ENCODE measurements at places on chromosomes 2 and 18.

DNA sequence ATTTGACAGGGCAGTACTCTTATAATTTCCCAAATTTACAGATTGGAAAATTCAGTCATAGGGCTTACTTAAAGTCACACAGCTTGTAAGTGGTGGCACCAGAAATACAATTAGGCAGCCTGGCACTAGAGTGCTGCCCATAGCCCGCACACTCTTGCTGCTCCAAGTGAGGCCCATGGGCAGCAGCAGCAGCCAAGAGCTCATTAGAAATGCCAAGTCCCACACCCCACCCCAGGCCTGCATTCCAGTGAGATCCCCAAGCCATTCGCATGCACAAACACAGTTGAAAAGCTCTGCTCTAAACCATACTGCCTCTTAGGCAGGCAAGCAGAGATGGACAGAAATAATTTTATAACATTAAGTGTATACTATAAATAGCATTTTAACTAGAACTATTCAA lies 379.3 kb upstream of the PKDCC start:
- no peak for DNase-seq

DNA sequence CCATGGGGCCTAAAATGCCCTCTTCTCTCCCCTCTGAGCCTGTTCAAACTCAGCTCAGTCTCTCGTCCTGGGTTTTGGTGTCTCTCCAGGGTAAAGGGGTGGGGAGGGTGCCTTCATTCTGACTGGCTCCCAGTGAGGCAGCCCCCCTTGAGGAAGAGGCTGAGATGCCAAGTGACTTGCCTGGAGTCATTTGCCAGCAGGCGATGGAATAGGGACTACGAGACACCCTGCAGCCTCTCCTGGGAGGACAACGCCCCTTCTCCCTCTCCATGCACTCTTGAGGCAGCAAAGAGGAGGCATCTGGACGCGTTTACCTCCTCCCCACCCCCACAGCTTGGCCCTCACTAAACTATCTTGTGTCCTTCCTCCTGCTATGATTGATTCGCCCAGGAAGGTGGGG lies 760 bp upstream of the STON1 start:
- DNase-seq: no peak

- DNase-seq: no peak
Measured at GRCh38 chr2:68169308-68169707, 11.6 kb downstream of the PNO1 start.

GRCh38 chr2:121239969-121240368 lies 45.0 kb downstream of the TFCP2L1 start:
- DNase-seq: no peak

DNA sequence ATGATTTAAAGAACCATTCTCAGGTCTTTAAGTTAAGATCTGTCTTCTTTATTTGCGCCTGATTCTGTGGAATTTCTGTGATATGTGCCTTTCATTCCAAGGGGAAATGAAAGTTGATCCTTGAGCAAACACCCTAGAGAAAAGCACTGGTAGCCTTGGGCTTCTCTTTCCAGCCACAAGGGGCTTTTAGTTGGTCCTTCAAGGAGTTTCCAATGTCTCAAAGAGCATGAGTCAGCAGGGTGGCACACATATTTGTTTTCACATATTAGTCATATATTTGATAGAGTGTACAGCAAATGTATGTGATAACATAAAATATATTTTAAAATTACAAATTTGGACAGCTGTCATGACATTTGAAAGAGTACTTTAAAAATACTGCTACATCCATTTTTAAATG lies 339.5 kb downstream of the TXNL1 start:
- DNase-seq: no peak

GRCh38 chr2:231191896-231192872 lies 6.2 kb upstream of the ARMC9 start:
- DNase-seq: no peak

- DNase-seq: no peak
Measured at GRCh38 chr18:69152436-69152835, 248.3 kb upstream of the DOK6 start.

- no peak for DNase-seq
Measured at GRCh38 chr2:199228887-199229819, 228.6 kb downstream of the SATB2 start.

DNA sequence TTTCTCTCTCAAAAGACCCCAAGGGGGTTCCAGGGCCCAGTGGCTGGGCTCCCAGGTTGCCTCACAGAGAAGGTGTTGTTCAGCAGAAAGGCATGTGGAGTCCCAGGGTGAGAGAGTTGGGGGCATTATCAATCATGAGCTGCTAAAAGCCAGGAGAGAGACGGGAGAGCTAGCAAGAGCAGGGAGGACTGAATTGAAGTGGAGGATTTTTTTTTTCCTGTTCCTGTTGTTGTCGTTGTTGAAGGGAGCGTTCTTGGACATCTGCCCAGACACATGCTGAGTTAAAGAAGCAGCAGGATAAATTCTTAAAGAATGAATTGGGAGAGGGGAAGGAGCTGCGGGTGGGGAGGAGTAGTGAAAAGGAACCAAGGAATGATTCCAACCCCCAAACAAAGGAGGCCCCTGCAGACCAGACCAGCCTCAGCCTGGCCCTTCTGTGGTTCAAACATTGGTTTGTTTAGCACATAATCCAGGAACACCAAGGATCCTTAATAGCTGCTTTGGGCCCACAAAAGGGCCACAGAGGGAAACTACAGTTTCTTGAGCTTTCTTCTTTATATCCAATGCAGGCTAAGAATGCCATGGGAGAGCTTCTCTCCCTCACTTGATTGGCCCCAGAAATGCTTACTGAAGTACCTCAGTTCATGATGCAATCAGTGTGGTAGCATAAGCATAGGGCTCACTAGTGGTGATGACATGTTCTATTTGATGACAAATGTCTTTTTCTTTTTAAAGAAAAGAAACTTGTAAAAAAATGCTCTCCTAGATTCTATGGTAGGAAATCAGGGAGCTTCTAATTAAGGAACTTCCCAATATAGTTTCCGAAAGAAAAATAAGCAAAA lies 146.0 kb downstream of the SETBP1 start:
- DNase-seq: no peak

GRCh38 chr2:224841910-224842309 lies 125.7 kb upstream of the CCDC195 start:
- no peak for DNase-seq

GRCh38 chr2:29074411-29074810 lies at the start of gene PCARE:
Gene PCARE, minus strand, starts transcription at chr2:29074523. Its CDS starts 262 bp downstream, at chr2:29074261.
- no peak for DNase-seq

DNA sequence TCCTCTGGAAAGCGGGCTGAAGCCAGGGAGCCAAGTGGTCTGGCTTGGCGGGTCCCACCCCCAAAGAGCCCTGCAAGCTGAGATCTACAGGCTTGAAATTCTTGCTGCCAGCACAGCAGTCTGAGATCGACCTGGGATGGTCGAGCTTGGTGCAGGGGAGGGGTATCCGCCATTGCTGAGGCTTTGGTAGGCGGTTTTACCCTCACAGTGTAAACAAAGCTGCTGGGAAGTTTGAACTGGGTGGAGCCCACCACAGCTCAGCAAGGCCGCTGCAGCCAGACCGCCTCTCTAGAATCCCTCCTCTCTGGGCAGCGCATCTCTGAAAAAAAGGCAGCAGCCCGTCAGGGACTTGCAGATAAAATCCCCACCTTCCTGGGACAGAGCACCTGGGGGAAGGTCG lies 12.6 kb upstream of the FLACC1 start:
- DNase-seq: no peak

GRCh38 chr18:8217051-8217564 lies 392.1 kb upstream of the RAB12 start:
- no peak for DNase-seq

DNA sequence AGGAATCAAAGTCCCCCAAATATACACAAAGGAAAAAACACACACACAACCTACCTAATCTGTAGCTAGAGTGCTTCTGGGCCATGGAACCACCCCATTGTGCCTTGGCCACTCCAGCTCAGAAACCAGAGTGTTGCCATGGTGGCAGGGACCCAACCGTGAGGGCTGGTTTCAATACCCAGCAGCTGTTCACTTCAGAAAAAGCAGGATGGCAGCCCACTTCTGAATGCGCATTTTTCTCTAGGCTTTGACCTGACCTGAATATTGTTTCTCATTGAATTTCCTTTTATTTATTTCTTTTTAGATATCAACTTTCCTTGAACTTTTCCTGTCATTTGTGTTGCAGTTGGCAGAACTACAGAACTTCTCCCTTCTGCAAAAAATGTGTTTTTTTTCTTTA lies 43.0 kb upstream of the EHBP1 start:
- no peak for DNase-seq

- DNase-seq: no peak
Measured at GRCh38 chr2:145845207-145845894, 1325.4 kb upstream of the ZEB2 start.

DNA sequence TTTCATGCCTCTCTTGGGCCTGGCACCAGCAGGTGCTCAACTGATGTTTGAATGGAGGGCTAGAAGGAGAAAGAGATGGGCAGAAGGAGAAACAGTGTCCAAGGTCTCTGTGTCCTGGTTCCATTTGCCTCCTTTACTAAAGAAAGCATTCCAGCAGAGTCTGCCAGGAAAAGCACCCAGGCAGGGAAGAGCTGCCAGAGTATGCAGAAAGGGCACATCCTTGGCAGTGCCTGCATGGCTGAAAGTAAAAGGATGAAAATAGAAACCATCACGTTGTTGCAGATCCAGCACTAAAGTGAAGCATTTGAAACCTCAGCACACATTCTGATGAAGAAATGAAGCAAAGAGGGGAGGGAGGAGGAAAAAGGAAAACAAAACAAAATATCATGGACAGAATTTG lies 142.2 kb downstream of the ESCO1 start:
- DNase-seq: no peak

DNA sequence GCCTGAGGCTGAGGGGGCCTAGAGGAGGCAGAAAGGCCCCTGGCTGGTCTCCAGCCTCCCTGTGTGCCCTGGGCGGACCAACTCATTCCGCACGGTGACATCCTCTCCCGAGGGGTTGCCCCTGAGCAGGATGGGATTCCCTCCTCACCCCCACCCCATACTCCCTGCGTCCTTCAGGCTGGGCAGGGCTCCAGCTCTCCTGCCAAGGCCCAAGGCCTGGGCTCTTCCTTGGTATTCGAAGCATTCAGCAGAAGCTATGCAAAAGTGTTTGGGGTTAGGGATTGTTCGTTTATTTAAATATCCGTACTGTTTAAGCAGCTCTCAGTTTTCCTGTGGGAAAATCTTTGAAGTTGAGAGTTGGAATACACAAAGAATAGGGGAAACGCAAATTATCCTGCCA lies 113.1 kb upstream of the RAB12 start:
- DNase-seq: no peak

DNA sequence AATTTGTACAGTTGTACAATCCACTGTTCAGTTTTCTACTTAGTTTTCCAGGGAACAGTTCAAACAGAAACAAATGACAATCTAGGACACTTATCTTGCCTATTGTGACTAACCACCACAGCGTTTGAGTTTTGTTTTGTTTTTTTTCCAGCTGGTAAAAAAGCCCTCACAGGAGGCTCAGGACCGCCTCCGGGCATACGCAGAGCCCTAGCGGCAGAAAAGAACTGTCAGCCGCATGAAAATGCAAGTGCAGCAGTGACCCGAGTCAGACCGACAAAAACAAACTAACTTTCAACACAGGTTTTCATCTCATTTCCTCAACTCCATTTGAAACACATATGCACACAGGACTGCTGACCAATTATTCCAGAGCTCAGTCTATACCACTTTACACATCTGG lies 68.6 kb downstream of the STEAP3 start:
- DNase-seq: no peak

All from effector memory CD8-positive, alpha-beta T cell (primary cell).